ENCODE measurements at places on chromosomes 7 and 10.
A peak's percentile ranks its signal among the peaks of the same experiment; 100 is the strongest.

- no peak for DNase-seq
Measured at GRCh38 chr7:36613031-36613614, 111.2 kb downstream of the AOAH start.

DNA sequence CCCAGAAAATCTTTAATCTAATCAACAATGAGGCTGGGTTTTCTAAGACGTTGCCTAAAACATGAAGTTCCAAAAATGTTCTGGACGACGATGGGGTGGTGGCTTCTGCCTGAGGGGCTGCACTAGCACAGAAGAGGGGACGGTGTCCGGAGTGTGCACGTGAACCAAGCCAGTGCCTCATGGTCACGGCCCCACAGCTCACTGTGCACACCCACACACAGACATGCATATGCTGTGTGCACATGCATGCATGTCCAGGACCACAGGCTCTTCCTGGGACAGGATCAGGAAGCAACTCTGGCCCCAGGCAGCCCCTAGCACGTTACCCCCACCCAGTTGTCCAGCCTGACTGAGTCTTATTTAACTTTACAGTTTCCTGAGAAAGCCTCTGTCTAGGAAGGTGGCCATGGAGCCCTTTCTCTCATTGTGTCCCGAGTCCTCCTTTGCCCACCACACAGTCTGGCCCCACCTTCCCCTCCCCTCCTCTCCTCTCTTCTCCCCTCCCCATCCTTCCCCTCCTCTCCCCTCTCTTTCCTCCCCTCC, 100.8 kb downstream of the DNAJB6 start:
- DNase-seq = no peak

GRCh38 chr10:113613977-113614690, 49.7 kb downstream of the NRAP start:
- no peak for DNase-seq

GRCh38 chr7:2635810-2636701, 4.3 kb downstream of the TTYH3 start:
- no peak for DNase-seq

- peak; percentile 27 for DNase-seq
Measured at GRCh38 chr10:27223964-27224363, 16.6 kb downstream of the ACBD5 start.

DNA sequence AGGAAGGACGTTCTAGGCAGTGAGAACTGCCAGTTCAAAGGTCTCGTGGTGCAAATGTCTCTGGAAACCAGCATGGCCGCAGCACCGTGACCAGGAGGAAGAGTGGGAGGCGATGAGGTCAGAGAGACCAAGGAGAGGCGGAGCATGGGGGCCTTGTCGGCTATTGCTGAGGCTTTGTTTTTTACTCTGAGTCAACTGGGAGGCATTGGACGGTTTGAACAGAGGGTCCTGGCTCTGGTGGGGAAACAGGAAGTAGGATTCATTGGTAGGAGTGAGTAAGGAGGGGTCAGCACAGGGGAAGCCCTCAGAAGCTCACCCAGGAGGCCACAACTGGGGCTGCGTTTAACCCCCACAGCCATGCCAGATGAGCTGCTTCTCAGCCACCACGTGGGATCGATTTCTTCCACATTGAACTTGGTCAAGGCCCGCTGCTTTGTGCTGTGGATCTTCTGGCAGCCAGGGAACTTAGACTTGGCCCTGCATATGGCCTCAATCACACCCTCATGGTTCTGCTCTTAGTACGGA, 22.2 kb upstream of the SH2B2 start:
- no peak for DNase-seq

- peak; percentile 51 for DNase-seq
Measured at GRCh38 chr7:15747301-15747700, 60.8 kb upstream of the MEOX2 start.

GRCh38 chr7:35555386-35555785, 139.5 kb downstream of the HERPUD2 start:
- no peak for DNase-seq

GRCh38 chr7:92831716-92832533, 4.4 kb downstream of the CDK6 start:
- DNase-seq = peak; percentile 93

DNA sequence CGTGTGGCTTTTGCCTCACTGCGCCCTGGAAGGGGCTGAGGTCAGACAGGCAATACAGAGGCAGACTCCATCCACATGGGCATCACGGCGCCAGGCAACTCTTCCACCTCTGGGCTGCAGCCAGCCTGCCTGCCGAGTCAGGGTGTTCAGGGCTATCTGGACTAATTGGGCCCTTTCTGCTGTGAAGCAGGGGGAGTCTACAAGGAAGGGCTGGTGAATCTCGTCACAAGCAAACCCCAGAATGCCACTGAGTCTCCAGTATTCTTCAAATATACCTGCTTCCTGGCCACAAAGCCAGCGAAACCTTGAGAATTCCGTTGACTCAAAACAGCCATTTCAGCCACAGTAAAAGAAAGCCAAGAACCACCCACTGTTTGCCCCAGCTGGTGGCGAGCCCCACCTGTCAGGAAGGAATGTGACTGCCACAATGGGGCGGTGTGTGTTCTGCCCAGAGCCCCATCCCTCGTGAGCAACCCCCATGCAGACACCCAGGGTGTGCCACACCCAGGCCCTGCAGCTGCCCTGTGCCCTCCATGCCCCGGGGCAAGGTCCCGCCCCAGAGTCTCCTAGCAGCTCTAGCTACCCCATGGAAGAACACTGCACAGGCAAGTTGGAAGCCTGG, 117.3 kb downstream of the FAM53B start:
- DNase-seq = no peak
